Bone marrow (tissue), 2 donors: ENCODE measurements at places on chromosomes 6 and 20.
A peak's percentile ranks its signal among the peaks of the same experiment; 100 is the strongest.

- DNase-seq, result no peak
Measured at GRCh38 chr20:63579017-63579694, 5.1 kb upstream of the HELZ2 start.

- DNase-seq, result no peak
Measured at GRCh38 chr6:106609699-106610098, 19.6 kb downstream of the RTN4IP1 start.

GRCh38 chr20:17533396-17533795, 2.2 kb upstream of the BFSP1 start:
- no peak for DNase-seq

DNA sequence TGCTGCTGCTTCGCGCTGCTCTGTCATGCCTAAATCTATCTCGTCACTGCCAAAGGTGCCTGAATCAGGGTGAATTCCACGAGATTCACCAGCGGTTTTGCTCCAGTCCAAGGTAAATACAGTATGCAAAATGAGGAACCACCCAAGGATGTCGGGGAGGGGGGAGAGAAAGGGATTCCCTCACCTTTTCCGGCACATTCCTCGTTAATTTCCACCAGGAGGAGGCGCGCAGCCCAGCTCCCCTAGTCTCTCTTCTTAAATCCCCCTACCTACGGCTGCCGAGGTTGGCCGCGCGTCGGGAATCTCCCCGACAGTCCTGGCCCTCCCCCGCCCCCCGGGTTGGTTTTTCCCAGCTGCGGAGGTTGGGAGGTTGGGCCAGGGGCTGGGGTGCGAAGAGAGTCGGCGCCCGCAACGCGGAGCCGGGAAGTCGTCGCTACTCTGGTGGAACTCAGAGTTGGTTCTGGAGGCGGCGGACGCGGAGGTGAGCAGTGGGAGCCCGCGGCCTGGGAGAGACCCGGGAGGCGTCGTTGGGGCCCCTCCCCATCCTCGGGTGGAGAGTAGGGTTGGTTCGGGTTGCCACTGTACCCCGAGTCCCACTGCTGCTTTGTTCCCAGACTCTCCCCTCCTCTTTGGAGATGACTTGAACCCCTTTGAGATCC, at the start of gene TPBG:
Gene TPBG (plus strand): TSS at position 390 of the 659 bp plus-strand sequence. CDS start 1,145 bp downstream, outside the sequence.
- peak; percentile 45 for DNase-seq

DNA sequence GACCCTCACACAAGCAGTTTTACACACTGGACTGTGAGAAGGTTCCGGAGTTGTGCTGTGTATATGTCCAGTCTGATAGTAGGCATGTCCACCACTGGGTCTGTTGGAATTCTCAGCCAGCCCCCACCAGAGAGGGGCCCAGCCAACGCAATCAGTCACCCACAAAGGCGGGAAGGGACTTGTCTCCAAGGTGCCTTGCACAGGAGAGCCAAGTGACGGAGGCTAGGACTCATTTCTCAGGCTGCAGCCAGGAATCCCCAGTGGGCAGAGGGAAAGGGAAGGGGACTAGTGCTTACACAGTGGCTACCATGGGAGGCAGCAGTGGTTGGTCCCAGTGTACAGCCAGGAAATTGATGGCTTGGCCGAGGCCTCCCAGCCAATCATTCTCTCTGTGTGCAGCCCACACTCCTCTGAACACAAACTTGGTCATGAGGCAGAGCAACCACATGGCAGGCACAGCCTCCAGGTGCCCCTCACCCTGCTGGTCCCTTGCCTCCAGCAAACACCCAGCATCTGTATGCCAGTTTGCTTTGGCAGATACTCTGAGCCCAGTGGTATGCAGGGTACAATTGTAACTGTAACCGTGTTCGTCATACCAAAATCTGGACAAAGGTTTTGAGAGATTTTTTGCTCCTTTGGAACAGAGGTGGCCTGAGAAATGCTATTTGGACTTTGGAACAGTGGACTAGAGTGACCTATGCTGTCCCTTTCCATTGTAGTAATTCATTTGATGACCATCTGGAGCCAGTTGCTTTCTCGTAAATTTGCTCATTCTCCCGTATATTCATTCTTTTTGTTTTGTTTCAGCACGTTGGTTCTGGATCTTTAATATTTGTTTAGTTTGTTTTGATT, 72.9 kb upstream of the MYL9 start:
- no peak for DNase-seq

DNA sequence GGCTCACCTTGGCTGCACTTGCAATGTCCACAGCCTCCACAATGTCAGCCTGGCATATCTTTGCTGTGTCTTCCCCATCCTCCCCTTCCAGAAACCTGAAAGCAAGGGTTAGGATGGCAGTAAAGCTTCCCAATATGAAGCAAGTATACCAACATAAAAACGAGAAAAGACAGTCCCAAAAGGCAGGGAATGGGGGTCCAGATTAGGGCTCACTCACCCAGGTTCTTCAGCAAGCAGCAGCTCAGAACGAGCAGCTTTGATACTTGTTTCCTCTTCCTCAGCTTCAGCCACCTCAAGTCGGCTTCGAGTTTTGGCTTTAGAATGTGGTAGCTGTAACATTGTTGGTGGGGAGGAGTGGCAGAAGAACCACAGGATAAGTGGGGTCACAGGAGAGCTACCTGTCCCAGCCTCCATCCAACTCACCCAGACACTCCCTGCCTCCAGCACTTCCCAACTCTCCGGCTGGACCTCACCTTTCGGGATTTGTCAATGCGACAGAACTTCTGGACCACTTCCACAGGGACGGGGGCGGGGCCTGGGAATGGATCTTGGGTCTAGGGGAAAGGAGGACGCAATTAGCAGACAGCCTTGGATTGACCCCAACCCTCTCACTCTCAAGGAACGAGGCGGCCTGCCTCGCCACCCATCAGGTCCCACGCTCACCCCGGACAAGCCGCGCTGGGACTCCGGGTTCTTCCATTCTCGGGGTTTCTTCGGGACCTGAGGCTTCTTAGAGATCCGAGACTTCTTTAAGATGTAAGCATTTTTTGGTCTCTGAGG, 708 bp downstream of the WDR46 start:
- no peak for DNase-seq

DNA sequence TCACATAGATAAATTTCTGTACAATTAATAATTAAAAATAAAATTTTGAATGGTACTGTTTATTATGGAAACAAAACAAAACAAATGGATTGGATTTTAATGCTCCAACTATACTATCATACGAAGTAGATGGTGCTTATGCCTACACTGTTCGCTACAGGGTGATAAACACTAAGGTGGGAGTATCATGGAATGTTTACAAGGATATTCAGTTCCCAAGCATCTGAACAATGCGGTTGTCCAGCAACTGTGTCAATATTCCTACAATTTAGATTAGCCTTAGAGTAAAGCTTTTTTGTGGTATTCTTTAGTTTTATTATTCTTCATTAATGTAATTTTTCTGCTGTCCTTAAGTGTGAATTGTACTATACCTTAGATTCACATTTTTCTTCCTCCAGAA, 105.1 kb downstream of the MMS22L start:
- no peak for DNase-seq

- DNase-seq, result no peak
Measured at GRCh38 chr20:19453410-19453809, 241.0 kb downstream of the SLC24A3 start.

DNA sequence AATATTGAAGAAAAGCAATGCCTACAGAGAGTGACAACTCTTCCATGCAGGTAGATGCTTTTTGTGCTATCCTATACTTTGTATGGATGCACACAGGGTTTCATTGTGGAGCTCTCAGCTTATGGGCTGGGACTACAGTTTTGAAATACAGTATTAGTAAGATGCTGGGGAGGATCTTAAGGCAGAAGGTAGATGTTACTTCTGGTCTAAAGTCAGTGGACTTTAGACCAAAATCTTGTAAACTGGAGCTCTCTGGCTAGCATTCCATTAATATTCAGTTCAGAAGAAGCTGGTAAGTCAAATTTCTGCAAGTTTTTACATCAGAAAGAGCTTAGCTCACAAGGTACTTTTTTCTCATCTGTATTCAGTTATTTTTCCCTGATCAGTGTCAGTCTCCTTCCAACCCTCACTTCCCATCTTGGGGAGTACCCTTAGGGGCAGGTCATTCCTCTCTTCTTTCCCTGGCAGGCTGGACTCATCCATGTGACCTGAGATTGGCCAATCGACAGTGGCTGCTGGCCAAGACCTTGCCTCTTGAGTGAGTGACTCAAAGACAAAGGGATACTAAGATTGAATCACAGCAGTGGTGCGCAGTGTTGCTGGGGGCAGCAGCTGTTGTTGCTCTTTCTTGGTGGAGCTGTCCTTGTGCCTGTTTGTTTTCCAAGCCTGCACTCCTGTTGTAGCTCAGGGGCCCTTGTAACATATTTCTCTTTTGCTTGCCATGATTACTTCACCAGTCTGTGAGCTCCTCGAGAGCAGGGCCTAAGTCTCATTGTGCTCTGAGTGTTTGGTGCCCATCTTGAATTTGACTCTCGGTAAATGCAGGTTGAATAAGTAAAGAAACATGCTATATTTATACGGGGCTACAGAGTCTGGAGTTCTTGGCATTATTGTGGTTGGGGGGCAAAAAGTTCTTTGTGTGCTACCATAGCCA, 2.8 kb upstream of the PHF20 start:
- DNase-seq, result peak; percentile 65

GRCh38 chr20:62774762-62775161, 21.5 kb upstream of the MRGBP start:
- no peak for DNase-seq

DNA sequence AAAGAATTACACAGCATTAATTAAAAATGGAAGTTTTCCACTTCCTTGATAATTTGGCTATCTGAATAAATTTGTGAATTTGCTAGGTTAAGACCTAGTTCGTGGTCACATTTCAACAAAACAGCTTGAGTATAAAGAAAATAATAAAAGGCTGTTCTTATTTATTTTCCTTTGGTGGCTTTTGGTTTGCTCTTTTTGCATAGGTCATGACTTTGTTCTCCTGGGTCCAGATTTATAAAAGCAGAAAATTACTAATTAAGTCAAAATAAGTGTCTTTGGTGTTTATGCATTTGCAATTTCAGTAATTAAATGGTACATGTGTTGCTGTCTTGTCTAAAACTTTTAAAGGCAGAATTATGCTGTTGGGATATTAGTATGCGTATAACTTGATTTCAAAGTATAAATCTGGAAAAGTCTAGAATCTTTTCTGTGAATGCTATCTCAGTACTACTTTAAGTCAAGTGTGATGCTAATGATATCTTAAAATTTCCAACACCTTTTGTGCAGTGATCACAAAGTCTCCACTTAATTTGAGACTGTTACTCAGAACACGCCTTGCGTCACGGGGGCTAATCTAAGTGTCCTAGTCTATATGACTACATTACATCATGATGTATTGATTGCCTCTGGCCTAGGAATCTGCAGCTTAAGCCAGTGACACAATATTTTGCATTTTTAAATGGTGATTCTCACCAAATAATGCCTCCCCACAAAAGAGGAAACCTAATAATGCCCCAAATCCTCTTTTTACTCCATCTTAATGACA, 41.0 kb downstream of the GNAS start:
- DNase-seq, result no peak

DNA sequence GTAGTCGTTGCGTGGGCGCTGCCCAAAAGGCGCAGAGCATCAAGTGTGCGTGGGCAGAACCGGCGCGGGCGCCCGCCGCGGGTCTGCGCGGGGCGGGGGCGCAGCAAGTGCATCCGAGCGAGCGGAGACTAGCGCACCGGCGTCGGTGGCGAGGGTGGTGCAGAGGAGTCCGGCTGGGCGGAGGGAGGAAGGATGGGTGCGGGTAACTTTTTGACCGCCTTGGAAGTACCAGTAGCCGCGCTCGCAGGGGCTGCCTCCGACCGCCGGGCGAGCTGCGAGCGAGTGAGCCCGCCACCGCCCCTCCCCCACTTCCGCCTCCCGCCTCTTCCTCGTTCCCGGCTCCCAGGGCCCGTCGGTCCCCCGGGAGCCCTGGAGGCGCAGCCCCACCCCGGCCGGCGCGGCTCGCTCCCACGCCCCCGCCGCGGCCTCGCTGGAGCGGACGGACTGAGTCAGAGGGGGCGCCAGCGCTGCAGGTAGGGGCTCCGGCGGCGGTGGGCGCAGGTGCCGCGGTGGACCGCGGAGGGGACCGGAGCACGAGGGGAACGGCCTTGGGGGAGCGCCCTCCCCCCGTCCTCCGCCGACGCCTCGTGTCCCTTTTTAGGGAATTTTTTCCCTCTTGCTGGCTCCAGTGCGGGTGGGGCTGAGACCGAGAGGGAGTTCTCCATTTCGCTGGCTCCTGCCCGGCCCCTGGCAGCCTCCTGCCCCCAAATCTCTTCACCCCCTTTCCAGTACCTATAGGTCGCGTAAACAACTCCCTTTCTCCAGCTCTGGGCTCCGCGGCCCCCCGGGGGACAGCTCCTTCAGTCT, 1.6 kb upstream of the DBNDD2 start:
- no peak for DNase-seq

- no peak for DNase-seq
Measured at GRCh38 chr6:143747347-143747842, 69.6 kb downstream of the PHACTR2 start.

DNA sequence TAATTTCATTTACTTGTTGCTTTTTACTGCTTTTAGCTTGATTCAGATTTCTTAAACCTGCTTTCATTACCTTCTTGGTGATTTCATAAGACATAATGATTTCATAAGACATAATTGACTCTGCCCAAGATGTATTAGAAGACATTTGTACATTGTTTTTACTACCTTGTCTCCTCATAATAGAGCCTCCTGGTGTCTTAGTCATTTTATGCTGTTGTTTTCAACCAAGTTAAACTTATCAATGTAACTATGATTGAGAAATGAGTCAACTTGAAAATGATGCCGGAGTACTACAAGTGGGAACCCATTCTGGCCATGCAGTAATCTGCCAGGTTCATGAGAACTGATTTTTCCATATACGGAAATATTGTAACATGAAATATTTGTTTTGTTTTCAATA, 573.6 kb downstream of the MMUT start:
- no peak for DNase-seq

DNA sequence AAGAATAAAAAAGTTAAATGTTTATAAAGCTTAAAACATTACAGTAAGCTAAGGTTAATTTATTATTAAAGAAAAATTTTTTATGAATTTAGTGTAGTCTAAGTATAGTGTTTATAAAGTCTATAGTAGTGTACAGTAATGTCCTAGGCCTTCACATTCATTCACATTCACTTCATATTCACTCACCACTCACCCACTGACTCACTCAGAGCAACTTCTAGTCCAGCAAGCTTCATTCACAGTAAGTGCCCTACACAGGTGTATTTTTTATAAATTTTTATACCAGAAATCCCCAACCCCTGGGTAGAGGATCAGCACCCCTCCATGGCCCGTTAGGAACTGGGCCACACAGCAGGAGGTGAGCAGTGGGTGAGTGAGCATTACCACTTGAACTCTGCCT, 24.3 kb upstream of the ADGRF1 start:
- no peak for DNase-seq

DNA sequence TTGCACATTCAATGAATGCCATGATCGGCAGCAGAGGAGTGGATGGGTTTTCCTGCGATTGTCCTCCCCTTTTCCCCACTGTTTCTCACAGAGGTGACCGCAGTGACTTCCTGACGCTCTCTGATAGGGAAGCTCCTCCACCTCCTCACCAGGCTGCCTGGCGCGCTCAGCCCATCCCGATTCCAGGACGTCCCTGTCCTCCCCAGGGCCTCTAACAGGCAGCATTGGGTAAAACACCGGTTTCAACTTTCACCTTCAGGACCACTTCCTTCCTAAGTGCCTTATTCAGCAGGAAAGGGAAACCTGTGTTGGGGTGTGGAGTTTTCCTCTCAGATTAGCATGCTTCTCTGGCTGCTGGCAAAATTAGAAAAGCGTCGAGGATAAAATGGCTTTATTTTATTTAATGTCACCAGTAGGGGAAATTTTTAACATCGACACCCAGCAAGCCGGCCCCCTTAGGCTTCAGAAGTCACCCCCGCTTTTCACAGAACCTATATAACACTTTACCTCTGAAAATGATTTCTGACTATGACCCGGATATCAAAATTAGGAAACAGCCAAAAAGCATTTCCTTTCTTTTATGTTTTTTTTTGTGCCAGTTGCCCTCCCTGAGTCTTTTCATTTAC, 570.4 kb upstream of the GJE1 start:
- DNase-seq, result peak; percentile 21

GRCh38 chr20:23106271-23106851, 20.2 kb upstream of the CD93 start:
- DNase-seq, result no peak
